ENCODE measurements at places on chromosomes 1 and 21.

DNA sequence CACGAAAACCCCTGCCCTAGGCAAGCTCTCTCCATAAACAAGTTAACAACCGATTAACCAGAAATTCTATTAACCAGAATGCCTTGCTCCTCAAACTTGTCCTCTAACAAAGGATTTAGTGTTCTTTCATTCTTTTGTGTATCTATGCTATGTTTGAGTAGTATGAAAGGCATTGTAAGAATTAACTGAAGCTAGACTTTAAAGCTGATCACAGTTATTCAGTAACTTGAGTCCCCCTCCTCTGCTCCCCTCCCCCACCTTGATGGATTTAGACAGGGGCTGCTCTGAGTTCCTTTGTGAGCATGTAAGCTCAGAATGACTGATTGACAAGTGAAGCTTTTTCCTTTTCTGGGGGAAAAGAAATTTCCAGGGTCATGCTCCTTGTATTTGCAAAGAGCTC lies 257.6 kb downstream of the TTLL7 start:
- DNase-seq: no peak

GRCh38 chr1:57623039-57623790 lies 199.4 kb upstream of the DAB1 start:
- DNase-seq: no peak

GRCh38 chr1:100516857-100517256 lies 21.1 kb upstream of the GPR88 start:
- no peak for DNase-seq

DNA sequence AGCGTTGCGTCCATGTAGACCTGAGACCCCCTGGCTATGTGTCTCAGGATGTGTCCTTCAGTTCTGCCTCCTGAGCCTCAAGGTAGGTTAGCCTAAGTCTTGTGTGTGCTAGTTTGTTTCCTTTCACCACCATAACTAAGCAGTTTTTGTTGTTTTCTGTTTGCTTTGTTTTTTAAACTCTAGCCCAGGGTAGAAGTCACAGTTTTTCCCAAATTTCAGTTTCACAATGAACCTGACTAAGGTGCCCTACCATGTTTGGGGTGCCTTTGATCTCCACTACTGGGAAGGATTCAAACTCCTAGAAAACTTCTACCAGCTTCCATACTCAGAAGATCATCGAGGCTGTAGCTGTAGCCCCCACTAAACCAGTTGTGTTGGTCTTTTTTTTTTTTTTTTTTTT lies 14.8 kb upstream of the SMG7 start:
- no peak for DNase-seq

- DNase-seq: no peak
These were observed 293.8 kb downstream of the PLA2G4A start for GRCh38 chr1:187122566-187122965.

- no peak for DNase-seq
These were observed 66.7 kb upstream of the ANGPTL3 start for GRCh38 chr1:62530516-62531154.

DNA sequence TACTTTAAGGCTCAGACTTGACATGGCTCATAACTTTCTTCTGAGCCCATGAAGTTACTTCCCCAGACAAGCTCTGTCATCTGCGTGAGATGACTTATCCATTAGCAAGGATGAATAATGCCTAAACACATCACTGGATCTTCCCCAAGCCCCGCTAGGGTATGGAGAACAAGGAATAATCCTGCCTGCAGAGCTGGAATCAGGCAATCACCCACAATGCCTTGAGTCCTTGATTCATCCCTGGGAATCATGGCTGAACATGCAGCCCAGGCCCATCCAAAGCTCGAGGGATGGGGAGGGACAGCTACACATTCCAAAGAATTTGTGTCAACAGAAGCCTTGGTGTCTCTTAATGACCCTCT lies 131.7 kb downstream of the PSMG1 start:
- DNase-seq: no peak

DNA sequence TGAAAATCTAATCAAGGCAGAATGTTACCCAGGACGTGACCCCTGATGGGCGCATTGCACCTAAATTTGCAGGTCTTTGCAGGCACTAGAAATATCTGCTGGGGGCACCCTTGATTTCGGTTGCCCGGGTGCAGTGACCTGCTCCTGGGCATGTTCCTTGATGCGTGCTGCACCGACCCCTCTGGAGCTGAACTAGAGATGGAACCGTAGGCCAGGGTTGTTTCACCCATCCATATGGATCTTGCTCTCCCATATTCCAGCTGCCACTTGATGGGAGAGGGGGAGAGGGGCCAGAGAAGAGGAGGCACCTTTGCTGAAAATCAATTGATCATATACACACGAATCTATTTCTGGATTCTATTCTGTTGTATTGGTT lies 8.4 kb upstream of the COL18A1 start:
- DNase-seq: no peak

DNA sequence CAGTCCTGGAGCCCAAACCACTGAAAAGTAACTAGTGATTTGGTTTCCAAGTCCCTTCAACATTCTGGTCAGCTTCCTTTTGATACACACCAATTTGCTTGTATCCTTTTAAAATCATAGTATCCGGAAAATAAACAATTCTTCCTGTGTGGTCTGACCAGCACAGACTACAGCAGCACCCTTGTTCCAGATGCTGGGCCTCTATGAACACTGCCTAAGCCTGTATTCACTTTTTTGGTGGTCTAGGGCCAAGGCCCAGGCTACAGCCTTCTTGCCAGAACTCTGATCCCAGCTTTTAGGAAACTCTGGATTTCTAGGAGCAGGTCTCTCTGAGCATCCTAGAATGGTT lies 801 bp upstream of the DDAH1 start:
- no peak for DNase-seq

- no peak for DNase-seq
These were observed 16.0 kb downstream of the RAP1GAP start for GRCh38 chr1:21652937-21653743.

GRCh38 chr1:206075786-206076755 lies 23.1 kb downstream of the RHEX start:
- no peak for DNase-seq

DNA sequence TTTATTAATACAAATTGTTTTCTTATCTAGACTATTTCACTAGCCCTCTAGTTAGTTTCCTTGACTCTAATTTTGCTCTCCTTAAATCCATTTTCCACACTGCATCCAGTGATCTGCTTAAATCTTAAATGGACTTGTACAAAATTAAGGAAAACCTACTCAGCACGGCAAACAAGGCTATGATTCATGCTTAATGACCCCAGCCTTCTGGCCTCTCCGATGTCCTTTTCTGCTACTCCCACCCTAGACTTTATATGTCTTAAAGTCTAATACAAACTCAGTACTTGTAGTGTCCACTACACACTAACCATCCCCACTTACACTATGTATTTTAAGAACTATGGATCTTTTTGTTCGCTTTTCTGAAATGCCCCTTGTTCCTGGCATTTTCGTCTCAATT lies 2.2 kb downstream of the TMED5 start:
- no peak for DNase-seq

DNA sequence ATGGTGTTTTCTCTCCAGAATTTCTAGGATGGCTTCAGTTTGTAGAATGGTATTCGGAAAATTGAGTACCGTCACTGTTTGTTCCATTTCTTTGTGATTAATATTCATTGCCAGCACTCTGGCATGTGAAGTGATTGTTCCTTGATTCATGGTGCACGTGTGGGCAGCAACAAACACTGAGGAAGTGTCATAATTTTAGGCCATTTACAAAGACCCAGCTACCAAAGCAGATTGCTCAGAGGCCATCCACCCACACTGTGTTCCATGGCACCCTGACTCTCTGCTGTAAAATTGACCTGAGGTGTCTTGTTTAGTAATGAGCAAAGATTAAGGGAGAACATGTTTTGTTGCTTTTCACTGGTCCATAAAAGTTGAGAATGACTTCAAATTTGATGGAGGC lies 250.9 kb upstream of the FMN2 start:
- DNase-seq: no peak

DNA sequence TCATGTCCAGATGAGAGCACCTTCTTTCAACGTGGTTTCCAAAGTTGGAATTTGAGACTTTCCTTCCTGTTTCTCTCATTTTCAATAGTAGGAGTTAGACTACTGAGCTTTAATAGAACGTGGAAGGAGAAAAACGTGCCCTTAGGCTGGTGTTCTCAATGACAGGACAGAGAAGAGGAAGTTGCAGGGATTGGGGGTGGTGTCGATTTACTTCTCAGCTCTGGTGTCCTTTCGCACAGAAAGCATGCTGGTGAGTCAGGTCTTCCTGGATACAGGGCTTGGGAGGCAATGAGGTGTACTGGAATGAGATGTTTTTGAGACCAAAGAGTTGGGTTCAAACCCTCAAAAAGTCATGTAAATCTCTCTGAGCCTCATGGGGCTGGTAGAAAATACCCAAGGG lies 67.1 kb downstream of the HIVEP3 start:
- no peak for DNase-seq

DNA sequence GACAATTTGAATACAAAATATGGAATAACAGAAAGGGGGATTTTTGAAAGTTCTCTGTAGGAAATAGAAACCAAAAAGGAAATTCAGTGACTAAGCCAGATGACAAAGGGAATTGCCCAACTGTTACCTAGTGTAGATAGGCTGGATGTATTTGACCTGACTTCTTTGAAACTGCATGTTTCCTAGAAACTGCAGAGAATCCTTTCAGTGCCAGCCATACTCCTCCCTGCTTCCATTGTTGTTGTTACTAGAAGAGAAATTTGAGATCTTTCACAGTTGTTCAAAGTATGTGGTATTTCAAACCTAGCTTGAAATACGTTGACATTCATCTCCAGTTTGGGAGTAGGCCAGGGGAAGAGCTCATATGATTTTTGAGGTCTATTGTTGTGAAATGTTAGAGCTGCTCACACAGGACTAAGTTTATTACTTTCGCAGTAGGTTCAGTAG lies 1.8 kb upstream of the GBP5 start:
- DNase-seq: no peak

DNA sequence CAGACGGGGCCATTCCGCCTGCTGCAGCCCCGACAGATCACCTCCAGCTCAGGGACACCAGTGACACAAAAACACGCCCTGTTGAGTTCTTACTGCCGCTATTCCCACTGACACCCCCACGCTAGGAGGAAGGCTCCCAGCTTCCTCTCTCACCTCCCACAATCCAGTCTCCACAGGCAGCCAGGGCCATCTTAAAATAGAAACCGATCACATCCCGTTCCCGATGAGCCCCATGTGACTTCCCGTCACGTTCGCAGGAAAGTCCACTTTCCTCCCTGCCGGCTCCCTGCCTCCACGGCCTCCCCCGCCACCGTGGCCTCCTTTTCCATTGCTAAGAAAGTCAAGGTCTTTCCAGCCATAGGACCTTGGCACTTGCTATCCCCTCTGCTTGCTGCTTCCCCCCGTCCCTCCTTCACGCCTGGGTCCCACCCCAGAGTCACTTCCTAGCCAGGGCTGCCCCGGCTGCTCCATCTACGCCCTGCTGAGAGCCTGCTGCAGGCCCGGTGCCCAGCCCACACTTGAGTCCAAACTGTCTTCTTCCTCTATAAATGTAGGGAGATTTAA lies 24.0 kb upstream of the DDOST start:
- DNase-seq: no peak

DNA sequence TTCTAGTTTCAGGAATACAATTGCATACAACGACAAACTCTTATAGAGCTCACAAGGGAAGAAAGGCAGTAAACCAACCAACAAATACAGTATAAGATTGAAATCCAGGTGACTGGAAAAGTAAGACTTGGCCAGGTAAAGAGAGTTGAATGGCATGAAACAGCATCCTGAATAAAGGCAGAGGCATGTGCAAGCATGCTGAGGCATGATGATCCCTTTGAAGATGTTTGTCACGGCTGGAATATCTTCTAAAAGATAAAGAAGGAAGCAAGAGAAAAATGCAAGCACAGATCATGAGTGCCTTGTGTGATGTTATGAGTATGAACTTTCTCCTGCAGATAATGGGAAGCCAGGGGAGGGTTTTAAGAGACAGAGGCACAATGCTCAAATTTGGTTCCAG lies 83.3 kb upstream of the SPATA6 start:
- DNase-seq: no peak

DNA sequence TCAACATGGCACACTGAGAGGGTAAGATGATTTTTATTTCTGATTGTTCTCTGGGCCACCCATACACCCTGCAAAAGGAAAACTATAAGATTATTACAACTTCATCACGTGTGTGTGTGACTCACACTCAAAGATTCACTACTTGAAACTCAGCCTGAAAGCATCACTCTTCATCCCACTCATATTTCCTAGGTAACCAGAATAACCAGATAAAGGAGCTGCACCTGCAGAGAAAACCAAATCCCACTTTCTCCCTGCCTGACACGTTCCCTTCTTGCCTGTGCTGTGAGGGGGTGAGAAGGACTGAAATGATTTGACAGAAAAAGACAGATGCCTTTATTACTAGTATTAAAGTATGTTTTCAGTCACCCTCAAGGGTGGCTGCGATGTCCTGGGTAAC lies 131.6 kb downstream of the TGFBR3 start:
- no peak for DNase-seq

GRCh38 chr1:55057270-55057955 lies 18.1 kb downstream of the PCSK9 start:
- no peak for DNase-seq

DNA sequence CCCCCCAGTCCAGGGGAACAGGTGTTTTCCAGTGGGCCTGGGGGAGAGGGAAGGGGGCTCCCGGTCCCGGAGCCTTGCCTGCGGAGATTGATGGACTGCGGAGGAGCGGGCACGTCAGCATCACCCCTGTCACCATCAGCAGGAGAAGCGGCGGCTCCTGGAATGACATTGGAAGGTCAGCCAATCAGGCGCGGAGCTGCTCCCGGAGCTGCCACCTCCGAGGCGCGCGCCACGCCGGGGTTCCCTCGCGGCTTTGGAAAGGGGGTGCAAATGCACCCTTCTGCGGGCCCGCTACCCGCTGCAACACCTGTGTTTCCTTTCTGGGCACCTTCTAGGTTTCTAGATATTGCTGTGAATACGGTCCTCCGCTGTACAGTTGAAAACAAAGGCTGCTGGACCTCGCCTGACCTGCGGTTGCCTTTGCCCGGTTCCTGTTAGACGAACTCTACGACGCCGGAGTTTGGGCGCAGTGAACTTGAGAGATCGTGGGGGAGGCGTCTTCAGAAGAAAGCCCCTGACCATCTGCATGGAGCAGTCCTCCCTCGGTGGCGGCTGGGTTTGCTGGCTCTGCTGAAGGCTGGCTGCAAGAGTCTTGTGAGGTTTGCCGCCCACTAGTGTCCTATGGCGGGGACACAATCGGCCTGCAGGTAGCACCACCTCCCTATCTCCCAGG lies 5.3 kb downstream of the DSCAM start:
- no peak for DNase-seq

DNA sequence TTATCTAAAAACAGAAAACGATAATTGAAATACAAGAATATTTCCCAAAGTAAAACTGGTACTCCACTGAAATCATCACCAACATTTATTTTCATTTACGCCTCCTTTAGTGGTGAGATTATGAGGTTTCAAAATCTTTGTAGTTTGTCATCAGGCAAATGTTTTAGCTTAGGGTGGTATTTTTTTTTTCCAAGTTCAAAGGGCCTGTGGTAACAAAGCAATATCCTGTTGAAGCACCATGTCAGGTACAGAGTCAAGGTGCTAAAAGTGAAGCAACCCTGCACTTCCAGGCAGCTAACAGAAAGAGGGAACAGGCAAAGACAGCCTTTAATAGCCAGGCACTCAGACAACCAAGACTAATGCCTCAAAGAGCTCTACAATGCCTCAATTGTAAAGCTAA lies 89.2 kb downstream of the JAK1 start:
- no peak for DNase-seq

GRCh38 chr1:172473302-172473701 lies 29.4 kb upstream of the PIGC start:
- DNase-seq: no peak

- no peak for DNase-seq
These were observed 23.7 kb downstream of the PADI3 start for GRCh38 chr1:17272646-17273045.

Data from activated naive CD4-positive, alpha-beta T cell (primary cell).